Left ventricle myocardium inferior (tissue), 1 donor: ENCODE measurements at places on chromosomes 7 and 10.

DNA sequence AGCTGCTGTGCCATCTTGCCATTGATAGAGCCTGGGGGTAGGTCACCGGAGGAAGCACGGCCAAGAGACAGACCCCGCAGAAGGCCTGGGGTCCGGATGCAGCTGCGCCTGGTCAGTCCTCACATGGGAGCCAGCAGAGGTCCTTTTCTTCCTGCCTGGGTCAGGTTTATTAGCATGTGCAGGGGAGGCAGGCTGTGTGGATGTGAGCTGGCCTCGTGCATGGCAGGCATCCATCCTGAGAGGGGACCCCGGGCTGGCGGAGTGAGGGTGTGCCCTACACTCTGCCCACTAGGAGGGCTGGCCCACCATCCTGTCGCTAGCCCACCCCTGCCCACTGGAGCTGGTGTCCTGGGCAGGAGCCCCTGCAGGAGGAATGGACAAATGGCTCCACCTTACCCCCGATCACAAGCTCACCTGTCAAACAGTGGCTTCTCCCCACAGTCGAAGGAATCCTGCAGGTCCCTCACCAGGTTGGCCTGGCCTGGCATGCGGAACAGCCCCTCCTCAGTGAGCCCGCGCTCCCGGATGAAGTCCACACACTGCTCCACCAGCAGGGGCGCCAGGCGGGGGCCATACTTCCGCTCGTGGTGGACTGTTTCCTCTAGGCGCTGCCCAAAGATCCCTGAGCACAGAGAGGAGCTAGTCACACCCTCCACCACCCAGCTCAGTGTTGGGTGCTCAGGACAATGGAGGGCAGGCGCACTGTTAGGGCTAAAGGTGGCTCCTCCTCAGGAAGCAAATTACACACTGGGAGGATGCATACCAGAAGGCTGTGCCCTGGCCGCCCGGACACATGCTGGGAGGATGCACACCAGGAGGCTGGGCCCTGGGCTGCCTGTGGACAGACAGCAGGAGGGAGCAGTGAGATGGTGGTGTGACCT, 145.4 kb downstream of the ARHGAP22 start:
- DNase-seq: no peak
- H3K27ac ChIP-seq: no peak overlapping the region
- H3K4me1 ChIP-seq: peaks cover 26% of the 10 kb centered on the region
- H3K36me3 ChIP-seq: no peaks in the 10 kb centered on the region

GRCh38 chr10:78721231-78721630, 347.5 kb upstream of the ZMIZ1 start:
- H3K36me3 ChIP-seq: no peaks in the 10 kb centered on the region
- no peak for DNase-seq
- no peak overlapping the region for H3K27ac ChIP-seq
- H3K4me1 ChIP-seq: peaks cover 12% of the 10 kb centered on the region

DNA sequence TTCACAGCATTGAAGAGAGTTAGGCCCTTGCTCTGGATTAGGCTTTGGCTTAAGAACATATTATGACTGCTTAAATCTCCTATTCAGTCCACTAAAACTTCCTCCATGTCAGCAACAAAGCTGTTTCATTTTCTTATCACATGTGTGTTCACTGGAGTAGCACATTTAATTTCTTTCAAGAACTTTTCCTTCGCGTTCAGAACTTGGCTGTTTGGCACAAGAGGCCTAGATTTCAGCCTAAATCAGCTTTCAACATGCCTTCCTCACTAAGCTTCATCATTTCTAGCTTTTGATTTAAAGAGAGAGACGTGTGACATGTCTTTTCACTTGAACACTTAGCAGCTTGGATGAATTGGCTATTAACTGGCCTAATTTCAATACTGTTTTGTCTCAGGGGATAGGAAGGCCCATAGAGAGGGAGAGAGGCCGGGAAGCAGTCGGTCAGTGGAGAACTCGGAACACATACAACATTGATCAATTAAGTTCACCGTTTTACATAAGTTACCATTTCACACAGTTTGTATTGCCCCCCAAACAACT, 885.2 kb upstream of the AUTS2 start:
- no peak overlapping the region for H3K27ac ChIP-seq
- H3K4me3 ChIP-seq: no peak overlapping the region
- H3K27me3 ChIP-seq: peaks cover 8% of the 10 kb centered on the region

- H3K4me1 ChIP-seq: peaks cover 57% of the 10 kb centered on the region
- no peak for DNase-seq
- H3K27ac ChIP-seq: no peak overlapping the region
- no peaks in the 10 kb centered on the region for H3K27me3 ChIP-seq
- no peaks in the 10 kb centered on the region for H3K36me3 ChIP-seq
Observed at GRCh38 chr7:111093496-111093895, 2.6 kb downstream of the LRRN3 start.

DNA sequence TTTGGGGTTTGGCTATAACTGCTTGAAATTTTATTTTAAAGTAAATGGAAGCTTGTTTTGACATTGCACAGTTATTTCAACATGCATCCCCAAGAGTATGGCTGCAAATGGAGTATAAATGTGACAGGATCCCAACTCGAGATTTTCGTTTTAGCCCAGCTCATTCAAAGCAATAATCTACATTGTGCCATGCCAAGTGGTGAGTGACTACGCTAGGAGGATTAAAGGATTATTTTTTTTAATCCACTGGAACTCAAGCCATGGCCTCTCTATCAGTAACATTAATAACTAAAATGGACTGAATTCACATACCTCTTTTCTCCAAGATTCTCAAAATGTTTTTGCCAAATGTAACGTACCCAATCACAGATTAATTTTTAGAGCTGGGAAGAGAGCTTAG, 60.6 kb upstream of the AUTS2 start:
- H3K36me3 ChIP-seq: no peaks in the 10 kb centered on the region
- peaks cover 79% of the 10 kb centered on the region for H3K27me3 ChIP-seq
- no peaks in the 10 kb centered on the region for H3K4me1 ChIP-seq

GRCh38 chr10:929960-930624, 1.4 kb downstream of the LARP4B start:
- no peak for DNase-seq
- peaks cover 53% of the 10 kb centered on the region for H3K4me1 ChIP-seq
- peak overlapping the region; percentile 97 for H3K27ac ChIP-seq
- H3K36me3 ChIP-seq: peaks cover 4% of the 10 kb centered on the region

GRCh38 chr7:16204953-16205352, 216.4 kb downstream of the CRPPA start:
- H3K36me3 ChIP-seq: no peaks in the 10 kb centered on the region
- no peak overlapping the region for H3K27ac ChIP-seq
- H3K4me3 ChIP-seq: no peak overlapping the region
- DNase-seq: no peak
- peaks cover 3% of the 10 kb centered on the region for H3K4me1 ChIP-seq

- H3K4me1 ChIP-seq: peaks cover 18% of the 10 kb centered on the region
- no peak for DNase-seq
- H3K27ac ChIP-seq: no peak overlapping the region
- H3K27me3 ChIP-seq: no peaks in the 10 kb centered on the region
- H3K4me3 ChIP-seq: no peak overlapping the region
Observed at GRCh38 chr10:35819736-35820135, 177.6 kb upstream of the FZD8 start.

DNA sequence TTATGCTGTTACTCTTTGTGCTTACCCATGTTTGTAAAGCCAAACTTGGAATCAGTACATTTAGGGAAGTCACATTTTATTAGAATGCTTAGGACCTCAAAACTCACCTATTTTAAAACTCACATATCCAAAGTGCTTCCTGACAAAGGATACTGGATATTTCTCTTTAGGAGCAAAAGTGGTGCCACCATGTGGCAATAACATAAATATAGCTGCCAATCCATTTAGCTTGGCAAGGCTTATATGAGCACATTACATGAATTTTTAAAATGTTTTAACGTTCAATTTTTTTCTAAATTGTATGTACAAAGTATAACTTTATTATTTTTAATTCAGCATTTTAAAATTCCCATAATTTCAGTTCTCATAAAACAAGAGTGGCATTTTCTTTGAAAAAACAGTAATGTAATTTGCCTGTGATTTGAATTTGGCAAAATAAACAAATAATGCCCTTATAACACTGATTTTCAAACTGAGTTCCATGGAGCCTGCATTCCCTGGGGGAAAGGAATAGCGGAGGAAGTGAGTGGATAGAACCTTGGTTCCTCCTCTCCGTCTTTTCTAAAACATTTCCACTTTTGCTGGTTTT, 75.4 kb downstream of the HDAC9 start:
- no peaks in the 10 kb centered on the region for H3K27me3 ChIP-seq
- H3K4me3 ChIP-seq: no peak overlapping the region

DNA sequence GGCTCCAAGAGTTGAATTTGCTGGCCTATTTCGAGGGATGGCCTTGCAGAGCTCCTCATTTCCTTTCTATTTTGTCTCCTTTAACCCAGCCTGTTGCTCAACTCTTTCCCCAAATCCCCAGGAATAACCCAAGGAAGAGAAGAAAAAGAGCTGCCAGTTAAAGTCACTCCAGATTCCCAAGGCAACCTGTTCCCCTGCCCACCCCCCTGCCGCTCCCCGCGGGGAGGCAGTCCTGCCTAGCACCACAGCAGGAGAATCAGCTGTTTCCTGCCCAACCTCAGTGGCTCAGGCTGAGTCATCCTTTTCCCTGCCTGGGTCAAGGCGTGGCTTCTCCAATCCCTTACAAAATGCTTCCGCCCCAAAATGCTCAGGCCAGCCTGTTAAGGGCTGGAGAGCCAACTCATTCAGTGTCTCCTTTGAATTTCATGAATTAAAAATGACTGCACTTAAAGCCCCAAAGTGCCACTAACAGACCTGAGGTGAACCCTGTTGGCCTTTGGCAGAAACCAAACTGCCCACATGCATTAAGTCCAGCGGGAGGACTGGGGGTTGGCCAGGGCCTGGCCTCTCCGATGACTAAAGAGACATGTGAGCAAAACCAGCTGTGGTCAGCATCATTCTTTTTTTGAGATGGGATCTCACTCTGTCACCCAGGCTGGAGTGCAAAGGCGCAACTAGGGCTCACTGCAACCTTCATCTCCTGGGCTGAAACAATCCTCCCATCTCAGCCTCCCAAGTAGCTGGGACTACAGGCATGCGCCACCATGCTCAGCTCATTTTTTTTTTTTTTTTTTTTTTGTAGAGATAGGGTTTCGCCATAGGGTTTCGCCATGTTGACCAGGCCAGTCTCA, 83.2 kb upstream of the KIF5B start:
- no peaks in the 10 kb centered on the region for H3K27me3 ChIP-seq
- H3K36me3 ChIP-seq: no peaks in the 10 kb centered on the region
- H3K4me3 ChIP-seq: no peak overlapping the region
- DNase-seq: peak; percentile 82

DNA sequence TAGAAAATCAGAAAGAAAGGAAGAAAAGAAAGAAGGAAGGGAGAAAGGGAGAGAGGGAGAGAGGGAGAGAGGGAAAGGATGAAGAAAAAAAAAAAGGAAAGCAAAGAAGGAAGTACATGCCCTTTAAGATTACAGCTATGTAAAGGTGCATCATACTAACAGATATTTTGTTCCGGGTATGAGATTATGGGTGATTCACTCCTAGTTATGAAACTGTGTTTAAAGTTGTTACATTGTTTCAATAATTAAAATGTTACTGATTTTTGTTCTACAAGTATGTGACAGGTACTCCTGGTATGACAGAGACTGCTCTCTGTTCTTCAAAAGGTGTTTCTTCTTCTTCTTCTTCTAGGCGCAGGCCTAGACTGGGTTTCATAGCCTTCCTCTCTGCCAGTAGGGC, 808.9 kb downstream of the GRID1 start:
- no peak for DNase-seq
- H3K4me3 ChIP-seq: no peak overlapping the region
- no peak overlapping the region for H3K27ac ChIP-seq
- no peaks in the 10 kb centered on the region for H3K4me1 ChIP-seq
- H3K36me3 ChIP-seq: no peaks in the 10 kb centered on the region
- H3K27me3 ChIP-seq: peaks cover 8% of the 10 kb centered on the region

DNA sequence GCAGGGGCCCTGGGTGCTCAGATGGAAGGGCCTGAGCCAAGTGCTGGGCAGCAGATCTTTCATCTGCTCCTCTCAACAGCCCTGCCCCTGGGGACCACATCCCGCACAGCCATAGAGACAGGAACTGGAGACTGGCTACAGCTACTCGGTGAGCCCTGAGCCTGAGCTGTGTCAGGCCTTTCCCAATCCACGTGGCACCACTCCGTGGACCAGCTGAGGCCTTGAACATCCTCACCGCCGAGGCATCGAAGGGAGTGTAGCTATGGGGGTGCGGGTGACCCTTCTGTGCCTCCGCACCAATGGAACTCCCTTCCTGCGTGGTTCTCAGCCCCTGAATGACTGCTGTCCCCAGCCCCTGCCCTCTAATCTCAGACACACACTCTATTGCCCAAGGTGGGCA, 362.7 kb upstream of the SHH start:
- H3K4me1 ChIP-seq: no peaks in the 10 kb centered on the region
- H3K36me3 ChIP-seq: no peaks in the 10 kb centered on the region
- H3K4me3 ChIP-seq: no peak overlapping the region
- H3K27ac ChIP-seq: no peak overlapping the region
- peaks cover 79% of the 10 kb centered on the region for H3K27me3 ChIP-seq
- no peak for DNase-seq

DNA sequence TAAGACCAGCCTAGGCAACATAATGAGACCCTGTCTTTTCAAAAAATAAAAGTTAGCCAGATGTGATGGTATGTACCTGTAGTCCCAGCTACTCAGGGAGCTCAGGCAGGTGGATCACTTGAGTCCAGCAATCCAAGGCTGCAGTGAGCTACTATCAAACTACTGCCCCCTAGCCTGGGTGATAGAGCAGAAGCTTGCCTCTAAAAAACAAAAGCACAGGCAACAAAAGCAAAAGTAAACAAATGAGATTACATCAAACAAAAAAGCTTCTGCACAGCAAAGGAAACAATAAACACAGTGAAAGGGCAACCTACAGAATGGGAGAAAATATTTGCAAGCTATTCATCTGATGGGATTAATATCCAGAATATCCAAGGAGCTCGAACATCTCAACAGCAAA, 65.4 kb downstream of the FANK1 start:
- no peak for DNase-seq
- no peaks in the 10 kb centered on the region for H3K36me3 ChIP-seq
- H3K27me3 ChIP-seq: no peaks in the 10 kb centered on the region
- no peaks in the 10 kb centered on the region for H3K4me1 ChIP-seq
- H3K4me3 ChIP-seq: no peak overlapping the region
- no peak overlapping the region for H3K27ac ChIP-seq

GRCh38 chr7:114073701-114074100, 154.9 kb upstream of the PPP1R3A start:
- H3K4me1 ChIP-seq: no peaks in the 10 kb centered on the region
- H3K36me3 ChIP-seq: no peaks in the 10 kb centered on the region
- H3K27ac ChIP-seq: no peak overlapping the region
- no peak overlapping the region for H3K4me3 ChIP-seq
- no peak for DNase-seq

DNA sequence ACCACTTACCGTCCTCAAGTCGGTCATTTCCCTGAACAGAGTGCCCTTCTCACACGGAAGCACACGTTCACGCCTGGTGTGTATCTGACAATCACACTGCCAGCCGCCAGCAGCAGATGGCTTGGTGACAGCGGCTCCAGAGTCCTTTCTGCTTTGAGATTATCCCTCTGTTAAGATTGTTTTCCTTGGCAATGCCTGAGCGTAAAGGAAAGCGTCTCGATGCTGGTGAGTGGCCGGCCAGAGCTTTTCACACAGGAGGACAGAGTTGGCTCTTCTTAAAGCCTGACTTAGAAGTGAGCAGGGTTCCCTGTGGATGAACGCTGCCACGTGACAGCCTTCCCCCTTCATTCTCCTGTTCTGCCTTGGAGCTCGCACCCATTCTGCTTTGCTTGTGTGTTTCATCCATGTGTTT, 22.1 kb upstream of the PRKAR1B start:
- peak; percentile 51 for DNase-seq
- H3K36me3 ChIP-seq: peaks cover 14% of the 10 kb centered on the region
- H3K4me3 ChIP-seq: no peak overlapping the region
- peaks cover 32% of the 10 kb centered on the region for H3K4me1 ChIP-seq
- H3K27ac ChIP-seq: peak overlapping the region; percentile 70

- peaks cover 28% of the 10 kb centered on the region for H3K36me3 ChIP-seq
- no peak for DNase-seq
- no peaks in the 10 kb centered on the region for H3K4me1 ChIP-seq
- no peak overlapping the region for H3K27ac ChIP-seq
Observed at GRCh38 chr7:30556840-30557239, 37.8 kb upstream of the GARS1 start.
